Astrocyte of the hippocampus (primary cell): ENCODE measurements at places on chromosomes 5 and 9.
A peak's percentile ranks its signal among the peaks of the same experiment; 100 is the strongest.

GRCh38 chr9:33416996-33417395, 14.6 kb upstream of the AQP7 start:
- no peak for DNase-seq

DNA sequence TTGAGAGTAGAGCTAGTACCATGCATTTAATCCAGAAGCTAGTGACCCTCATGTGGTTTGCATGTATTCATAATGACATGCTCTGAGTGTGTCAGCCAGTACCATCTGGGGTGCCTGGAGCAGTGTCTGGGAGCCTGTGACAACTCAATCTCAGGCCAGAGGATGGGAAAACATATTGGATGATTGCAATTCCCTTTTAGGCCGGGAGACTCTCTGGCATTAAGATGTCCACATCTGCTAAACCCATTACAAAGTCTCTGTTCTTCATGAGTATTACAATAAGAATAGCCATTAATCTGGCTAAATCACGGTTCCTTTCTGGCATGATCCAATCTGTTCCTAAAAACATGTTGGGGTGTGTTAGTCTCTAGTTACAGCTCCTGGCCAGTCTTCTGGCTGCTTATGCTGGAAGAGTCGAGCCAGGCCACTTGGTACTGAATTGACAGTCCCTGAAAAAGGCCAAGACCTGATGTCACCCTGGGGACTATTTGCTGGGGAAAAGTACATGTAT, 475.7 kb downstream of the ENC1 start:
- DNase-seq: no peak

- DNase-seq: peak; percentile 35
Measured at GRCh38 chr5:7897014-7897600, 28.2 kb downstream of the MTRR start.

- peak; percentile 78 for DNase-seq
Measured at GRCh38 chr9:81682797-81683196, 6.5 kb downstream of the TLE1 start.

GRCh38 chr9:18384066-18384465, 89.9 kb upstream of the ADAMTSL1 start:
- DNase-seq: no peak

GRCh38 chr9:33817327-33818166, 587 bp downstream of the UBE2R2 start:
- DNase-seq: peak; percentile 85

- no peak for DNase-seq
Measured at GRCh38 chr5:179913461-179913860, 5.8 kb upstream of the TBC1D9B start.

DNA sequence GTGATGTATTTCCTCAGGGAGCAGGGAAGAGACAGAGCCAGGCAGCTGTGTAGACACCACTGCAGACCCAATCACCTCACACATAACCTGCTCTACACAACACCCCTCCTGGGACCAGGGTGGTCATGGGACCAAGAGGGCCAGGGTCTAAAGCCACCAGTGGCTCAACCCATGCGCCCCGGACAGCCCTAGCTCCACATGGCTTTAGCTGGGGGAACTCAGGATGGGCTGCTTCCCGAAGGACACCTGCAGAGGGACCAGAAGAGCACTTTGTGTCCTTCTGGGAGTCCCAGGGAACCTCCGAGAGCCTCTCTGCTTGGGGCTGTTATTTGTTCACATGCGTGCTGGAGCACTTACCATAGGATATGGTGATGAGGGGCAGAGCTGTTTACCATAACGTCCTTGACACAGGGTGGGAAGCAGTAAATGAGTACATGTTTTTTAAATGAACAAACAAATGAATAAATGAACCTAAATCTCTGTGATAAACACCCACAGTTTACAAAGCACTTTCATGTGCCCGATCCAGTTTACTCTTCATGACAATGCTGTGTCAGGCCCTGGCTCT, 12.3 kb downstream of the SEPTIN8 start:
- DNase-seq: no peak

- DNase-seq: no peak
Measured at GRCh38 chr9:4226331-4227250, 73.3 kb downstream of the GLIS3 start.

DNA sequence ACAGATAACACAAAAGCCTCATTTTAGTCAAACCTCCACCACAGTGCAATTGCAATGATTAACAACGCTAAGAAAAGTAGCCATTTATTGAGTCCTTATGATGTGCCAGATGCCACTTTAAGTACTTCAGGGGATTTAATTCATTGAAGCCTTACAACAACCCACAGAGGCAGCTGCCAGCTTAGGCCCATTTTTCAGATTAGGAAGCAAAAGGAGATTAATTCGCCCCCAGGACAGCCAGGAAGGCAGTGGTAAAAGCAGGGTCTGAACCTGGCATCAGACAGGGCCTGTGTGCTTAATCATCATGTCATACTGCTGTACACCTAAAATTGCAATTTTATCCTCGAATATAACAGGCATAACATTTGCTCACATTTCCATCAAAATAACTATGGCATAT, 23.9 kb downstream of the MED27 start:
- no peak for DNase-seq

DNA sequence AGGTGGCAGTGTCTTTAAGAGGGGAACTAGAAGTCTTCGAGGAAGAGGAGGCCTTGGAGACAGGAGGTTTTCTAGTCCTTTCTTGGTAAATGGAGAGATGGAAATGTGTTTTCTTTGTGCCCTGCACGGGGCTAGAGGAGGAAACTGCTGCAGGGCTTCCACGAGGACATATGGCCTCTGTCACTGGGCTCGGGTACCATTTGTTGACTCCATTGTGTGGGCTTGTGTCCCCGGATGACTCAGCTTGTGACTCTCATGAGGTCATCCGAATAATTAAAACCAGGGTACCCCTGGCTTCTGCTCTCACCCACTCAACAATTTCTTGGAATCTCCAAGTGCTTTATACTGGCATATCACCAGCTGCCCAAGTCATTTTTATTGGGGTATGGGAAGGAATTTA, 261.7 kb downstream of the KIF4B start:
- no peak for DNase-seq

DNA sequence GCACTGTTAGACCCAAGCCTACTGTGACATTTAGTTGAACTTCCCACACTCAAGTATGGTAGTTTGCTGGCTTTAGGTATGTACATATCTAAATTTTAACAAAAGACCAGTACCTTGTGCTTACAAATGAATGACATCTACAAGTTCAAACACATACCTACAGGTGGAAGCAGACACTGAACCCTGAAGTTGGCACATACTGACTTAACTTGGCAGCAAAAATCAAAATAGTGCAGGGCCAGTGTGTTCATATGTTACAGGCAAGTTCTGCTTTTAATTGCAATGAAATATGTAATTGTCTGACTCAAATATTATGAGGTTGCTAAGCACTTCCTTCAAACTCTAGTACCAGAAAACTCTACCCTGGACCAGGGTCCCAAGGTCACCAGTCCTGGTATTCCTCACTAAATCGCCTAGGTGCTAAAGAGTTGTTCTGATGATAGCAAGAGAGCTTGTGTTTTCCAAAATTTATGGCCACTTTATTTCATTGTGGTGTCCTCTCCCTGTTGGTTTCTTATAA, 77.4 kb downstream of the MEGF10 start:
- DNase-seq: no peak

- peak; percentile 91 for DNase-seq
Measured at GRCh38 chr5:78648359-78649210, at the start of gene LHFPL2. Gene LHFPL2 (minus strand): TSS chr5:78648772. CDS start chr5:78510213, 138,559 bp downstream.

- DNase-seq: no peak
Measured at GRCh38 chr9:112198646-112199045, 23.5 kb upstream of the SUSD1 start.

DNA sequence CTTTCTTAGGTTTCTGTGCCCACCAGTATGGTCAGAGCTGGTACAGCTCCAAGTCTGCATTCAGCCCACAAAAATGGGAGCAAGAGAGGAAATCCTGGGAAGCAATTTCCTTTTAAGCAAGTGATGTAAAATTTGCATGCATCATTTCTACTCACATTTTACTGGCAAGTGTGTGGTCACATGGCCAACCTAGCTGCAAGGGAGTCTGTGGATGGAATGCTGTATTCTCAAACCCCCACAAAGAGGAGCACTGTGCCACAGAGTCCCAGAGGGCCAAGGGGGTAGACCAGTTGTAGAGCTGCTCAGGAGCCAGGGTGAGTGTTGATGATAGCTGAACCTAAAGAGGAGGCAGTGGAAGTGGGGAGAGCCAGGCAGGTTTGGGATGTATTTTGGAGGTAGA, 154.3 kb upstream of the SPRY4 start:
- no peak for DNase-seq

DNA sequence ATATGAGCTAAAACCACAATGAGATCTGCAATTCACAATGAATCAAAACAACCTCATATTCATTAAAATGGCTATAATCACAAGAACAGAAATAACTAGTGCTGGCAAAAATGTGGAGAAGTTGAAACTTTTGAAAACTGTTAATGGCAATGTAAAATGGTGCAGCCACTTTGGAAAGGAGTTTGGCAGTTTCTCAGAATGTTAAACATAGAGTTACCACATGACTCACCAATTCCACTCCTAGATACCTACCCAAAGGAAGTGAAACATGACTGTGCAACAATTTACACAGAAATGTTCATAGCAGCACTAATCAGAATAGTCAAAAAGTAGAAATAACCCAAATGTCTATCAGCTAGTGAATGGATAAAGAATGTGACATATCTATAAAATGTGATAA, 862.2 kb downstream of the DTWD2 start:
- DNase-seq: peak; percentile 45

GRCh38 chr5:71596169-71596568, 9.0 kb downstream of the MCCC2 start:
- DNase-seq: peak; percentile 37

DNA sequence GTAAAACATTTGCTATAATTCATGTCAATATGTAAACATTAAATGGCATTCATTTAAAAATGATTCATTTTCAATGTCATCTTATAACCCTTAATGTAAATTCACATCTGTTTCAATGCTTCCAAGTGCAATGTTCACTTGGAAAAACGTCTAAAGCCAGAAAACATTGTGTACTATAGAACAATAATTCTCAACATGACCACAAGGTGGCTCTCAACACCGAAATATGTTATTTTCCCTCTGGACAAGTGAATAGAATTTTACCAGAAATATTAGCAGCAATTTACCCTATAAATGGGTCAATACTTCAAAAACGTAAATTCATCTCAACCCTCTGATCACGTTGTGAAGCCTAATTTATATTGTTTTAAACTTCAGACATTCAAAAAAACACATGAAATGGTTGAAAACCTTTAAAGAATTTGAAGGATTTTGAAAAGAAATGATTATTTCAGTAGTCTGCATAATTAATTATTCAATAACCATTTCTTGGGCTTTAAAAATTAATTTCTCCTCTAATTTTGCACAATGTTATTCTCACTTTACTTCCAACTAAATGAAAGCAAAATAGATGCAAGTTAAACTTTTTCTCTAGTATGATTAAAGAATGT, 11.0 kb downstream of the CDH10 start:
- DNase-seq: peak; percentile 63

- DNase-seq: no peak
Measured at GRCh38 chr5:112917453-112917995, 4.5 kb downstream of the REEP5 start.

- no peak for DNase-seq
Measured at GRCh38 chr9:86326536-86326935, 27.7 kb downstream of the TUT7 start.

DNA sequence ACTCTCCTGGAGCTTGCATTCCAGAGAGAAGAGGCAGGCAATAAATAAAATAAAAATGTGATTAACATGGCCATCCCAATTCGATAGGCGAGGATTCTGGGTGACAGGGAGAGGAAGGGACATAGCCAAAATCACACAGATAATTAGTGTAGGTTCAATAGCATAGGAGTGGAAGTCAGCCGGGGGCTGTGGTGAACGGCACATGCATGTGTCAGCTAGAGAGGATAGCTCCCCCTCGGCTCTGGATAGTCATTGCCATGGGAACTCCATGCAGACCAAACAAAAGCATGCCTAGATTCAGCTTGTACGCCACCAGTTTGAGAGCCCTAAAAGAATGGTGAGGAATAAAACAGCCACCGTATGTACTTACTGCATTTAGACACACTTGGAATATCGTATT, 223.5 kb downstream of the GRIA1 start:
- DNase-seq: peak; percentile 12

- DNase-seq: no peak
Measured at GRCh38 chr9:135494791-135495559, 5.5 kb upstream of the MRPS2 start.

DNA sequence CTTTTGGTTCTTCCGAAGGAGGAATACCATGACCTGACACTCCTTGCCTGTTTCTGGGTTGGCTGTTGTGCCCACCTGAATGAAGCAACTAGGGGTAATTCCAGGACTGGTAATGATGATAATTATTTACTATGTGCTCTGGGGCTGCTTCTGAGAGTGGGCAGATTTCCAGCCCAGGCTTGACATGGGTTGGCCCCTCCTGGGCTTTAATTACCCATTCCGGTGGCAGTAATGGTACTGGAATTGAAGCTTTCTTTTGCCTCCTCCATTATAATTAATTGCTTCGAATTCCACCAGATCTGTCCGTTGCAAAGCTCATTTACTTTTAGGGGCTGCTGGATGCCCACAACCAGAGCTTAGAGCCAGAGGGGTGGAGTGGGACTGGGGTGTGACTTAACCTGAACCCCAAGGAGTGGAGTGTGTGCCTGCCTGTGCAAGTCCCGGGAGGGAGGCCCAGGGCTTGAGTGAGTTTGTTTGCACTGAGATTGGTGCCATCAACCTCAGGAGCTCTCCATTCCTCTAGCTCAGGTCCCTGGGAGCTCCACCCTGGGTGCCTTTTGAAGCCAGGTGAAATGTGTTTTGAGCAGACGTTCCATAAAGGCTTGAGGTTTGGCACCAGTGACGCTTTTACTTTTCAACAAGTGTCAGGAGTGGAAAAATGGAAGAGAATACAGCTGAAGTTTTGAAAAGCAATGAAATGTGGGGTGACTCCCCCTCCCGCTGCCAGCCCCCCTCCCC, 214.6 kb downstream of the PDZD2 start:
- peak; percentile 57 for DNase-seq

GRCh38 chr9:87065981-87066380, 118.7 kb upstream of the GAS1 start:
- DNase-seq: peak; percentile 9

DNA sequence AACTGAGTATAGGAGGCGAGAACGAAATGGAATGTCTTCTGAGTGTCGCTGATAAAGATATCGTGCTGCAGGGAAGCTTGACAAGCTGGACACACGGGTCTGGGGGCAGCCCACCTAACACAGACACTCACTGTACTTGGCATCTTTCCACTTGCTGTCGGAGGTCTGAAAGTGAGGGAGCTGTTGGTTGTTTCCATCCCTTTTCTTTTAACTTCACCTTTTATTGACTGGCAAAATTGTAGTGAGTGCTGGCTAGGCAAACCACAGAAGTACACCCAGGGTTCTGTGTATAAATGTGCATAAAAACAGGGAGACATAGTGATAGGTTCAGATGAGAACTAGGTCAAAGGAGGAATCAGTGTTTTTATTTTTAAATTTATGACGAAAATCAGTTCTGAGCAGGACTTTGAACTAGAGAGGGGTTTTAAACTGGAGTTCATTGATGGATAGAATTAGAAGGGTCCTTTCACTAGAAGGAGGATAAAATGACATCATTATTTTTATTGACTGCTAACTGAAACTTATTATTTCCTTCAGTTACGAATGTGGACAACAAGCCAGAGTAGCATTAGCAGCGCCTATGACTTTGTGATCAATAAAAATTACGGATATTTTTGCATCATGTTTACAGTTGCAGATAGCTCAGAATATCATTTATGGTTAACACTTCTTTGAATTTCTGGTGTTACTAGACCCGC, 817 bp downstream of the GAPVD1 start:
- no peak for DNase-seq
